ENCODE measurements at places on chromosomes 2 and 18.

DNA sequence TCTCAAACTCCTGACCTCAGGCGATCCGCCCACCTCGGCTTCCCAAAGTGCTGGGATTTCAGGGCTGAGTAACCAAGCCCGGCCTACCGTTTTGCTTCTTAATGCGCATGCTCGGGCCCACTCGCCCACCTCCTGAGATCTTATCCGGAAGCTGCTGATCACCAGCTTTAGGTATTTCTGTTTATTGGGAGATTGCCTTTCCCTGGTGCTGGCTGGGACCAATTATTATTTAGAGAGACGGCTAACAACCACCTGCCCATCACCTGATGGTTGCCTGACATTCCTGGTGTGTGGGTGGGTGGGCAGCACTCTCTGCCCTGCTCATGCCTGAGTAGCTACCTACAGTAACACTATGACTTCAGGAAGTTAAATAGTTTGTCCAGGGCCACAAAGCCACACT is 56.3 kb upstream of the ZNF532 start:
- DNase-seq: no peak

DNA sequence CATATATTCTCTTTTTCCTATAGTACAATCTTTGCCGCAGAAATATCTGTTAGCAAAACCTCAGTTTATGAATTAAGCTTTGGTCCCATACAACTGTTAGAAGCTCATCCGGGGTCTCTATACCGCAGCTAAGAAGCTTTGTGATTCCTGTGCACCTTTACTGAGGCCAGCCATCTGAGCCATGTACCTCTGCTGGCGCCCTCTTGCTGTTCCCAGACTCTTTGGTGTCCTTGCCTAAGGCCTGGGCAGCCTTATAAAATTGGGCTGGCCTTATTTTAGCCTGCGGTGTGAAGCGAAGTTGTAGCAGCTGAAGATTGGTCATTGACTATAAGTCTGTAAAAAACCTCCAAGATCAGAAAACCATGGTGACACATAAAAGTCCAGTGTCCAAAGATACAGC is 1135.1 kb upstream of the CHAC2 start:
- DNase-seq: no peak

GRCh38 chr18:48116873-48117630 is 186.6 kb upstream of the SMAD2 start:
- no peak for DNase-seq

GRCh38 chr2:241812730-241813643 is 4.0 kb downstream of the NEU4 start:
- DNase-seq: no peak

DNA sequence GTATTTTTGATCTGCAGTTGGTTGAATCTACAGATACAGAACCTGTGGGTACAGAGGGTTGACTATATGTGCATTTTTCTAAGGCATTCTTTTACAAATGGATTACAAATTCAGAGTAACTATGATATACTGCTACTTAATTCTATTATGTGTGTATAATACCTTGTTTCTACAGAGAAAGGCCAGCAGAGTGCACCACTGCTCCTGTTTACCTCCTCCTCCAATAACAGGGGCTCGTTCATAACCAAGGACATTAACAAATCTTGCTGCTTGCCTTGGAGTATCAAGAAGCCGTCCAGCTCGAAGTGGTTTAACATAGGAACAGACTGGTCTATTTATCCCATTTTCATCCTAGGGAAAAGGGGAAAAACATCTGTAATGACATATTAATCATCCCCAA is 16.4 kb downstream of the CEP76 start:
- DNase-seq: no peak

- DNase-seq: peak; percentile 17
These were observed 708 bp upstream of the RPIA start for GRCh38 chr2:88690591-88691338.

DNA sequence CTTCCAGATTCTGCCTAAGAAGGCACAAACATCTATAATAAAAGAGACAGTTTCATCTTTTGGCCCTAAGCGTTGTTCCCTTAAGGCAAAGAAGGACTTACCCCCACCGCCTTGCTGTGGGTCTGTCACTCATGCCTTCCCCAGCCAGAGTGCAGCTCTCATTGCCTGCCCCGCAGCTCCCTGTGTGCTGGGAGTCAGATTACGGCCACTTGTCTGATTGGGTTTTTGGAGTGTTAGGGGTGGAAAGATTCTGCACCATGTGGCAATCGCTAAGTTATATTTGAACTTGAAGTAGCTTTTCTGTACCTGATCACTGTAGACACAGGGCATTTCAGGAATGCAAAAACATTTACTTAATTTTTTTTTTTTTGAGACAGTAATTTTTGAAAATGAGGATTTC is at the start of gene AQP4:
TSS of gene AQP4 (minus strand) at position 151 of the 400 bp plus-strand sequence. CDS start at position 133, 18 bp downstream.
- DNase-seq: no peak

All from activated T-helper 1 cell treated with anti-CD3 and anti-CD28 coated beads, Interleukin-2, amount 50 U/mL, for 16 hours (primary cell).